ENCODE measurements at places on chromosomes 1 and 21. TPM values are rescaled to one million over a fixed set of nuclear protein-coding genes. Genes with fewer than 3 reads are reported as not detected.

GRCh38 chr1:209086486-209087192, 496.9 kb upstream of the CAMK1G start:
- H3K4me1 ChIP-seq: peaks cover under 1% of the 10 kb centered on the region
- H3K36me3 ChIP-seq: peaks cover 3% of the 10 kb centered on the region
- no peak overlapping the region for H3K4me3 ChIP-seq
- no peaks in the 10 kb centered on the region for H3K27me3 ChIP-seq
- no peak overlapping the region for H3K27ac ChIP-seq

DNA sequence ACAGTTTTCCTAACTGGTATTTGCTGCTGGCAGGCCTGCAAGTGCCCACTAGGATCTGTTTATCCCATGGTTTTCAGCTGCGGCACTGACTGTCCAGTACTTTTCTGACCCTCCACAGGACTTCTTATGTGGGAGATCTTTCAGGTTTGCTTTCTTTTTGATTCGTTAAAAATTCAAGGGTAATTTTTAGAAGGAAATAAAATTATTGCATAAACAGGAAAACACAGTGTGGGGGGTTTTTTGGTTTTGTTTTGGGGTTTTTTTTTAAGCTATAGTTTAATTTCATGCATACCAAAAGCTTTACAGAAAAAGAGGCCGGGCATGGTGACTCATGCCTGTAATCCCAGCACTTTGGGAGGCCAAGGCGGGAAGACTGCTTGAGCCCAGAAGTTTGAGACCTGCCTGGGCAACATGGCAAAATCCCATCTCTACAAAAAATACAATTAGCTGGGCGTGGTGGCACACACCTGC, 3.6 kb downstream of the NIBAN1 start:
- peaks cover 14% of the 10 kb centered on the region for H3K4me1 ChIP-seq
- DNase-seq: no peak
- peaks cover 36% of the 10 kb centered on the region for H3K27me3 ChIP-seq
- no peaks in the 10 kb centered on the region for H3K36me3 ChIP-seq
- no peak overlapping the region for H3K27ac ChIP-seq

- no peaks in the 10 kb centered on the region for H3K4me1 ChIP-seq
- H3K27ac ChIP-seq: no peak overlapping the region
- no peaks in the 10 kb centered on the region for H3K27me3 ChIP-seq
- H3K4me3 ChIP-seq: no peak overlapping the region
- peaks cover 36% of the 10 kb centered on the region for H3K36me3 ChIP-seq
Observed at GRCh38 chr1:183520379-183520778, 48.1 kb downstream of the SMG7 start.

The AGMAT gene
- 0.25 TPM for total RNA-seq

DNA sequence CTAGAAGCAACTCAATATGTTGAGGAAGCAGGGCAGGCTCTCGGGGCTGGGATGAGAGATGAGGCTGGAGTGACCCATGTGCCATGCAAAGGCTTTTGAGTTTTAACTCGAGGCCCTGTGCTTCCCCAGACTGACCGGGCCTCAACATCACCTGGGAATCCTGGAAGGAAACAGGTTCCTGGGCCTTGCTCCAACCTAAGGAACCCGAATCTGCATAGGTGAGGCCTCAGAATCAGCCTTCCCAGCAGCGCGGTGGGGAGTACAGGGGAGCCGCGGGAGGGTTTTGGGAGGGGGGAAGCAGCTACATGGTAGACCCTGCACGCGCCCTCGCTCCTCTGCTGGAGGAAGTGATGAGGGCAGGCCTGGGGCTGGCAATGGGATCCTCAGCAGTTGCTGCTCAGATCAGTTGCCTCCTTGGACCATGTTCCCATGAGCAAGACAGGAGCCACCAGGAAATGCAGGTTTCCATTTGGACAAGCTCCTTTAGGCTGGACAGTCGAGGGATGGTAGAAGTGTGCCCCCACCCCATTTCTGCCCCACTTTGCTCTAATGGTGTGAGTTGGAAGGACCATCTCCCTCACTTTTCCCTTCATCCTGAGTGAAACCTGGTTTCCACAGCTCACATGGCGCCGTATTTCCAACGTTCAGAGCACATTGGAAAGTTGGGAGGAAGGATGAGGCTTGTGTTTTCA, 4.5 kb upstream of the KIAA1614 start:
- peaks cover 10% of the 10 kb centered on the region for H3K4me1 ChIP-seq
- H3K36me3 ChIP-seq: no peaks in the 10 kb centered on the region
- H3K27me3 ChIP-seq: no peaks in the 10 kb centered on the region
- no peak overlapping the region for H3K4me3 ChIP-seq
- H3K27ac ChIP-seq: no peak overlapping the region

The HMCN1 gene
- total RNA-seq: 46.4 TPM

DNA sequence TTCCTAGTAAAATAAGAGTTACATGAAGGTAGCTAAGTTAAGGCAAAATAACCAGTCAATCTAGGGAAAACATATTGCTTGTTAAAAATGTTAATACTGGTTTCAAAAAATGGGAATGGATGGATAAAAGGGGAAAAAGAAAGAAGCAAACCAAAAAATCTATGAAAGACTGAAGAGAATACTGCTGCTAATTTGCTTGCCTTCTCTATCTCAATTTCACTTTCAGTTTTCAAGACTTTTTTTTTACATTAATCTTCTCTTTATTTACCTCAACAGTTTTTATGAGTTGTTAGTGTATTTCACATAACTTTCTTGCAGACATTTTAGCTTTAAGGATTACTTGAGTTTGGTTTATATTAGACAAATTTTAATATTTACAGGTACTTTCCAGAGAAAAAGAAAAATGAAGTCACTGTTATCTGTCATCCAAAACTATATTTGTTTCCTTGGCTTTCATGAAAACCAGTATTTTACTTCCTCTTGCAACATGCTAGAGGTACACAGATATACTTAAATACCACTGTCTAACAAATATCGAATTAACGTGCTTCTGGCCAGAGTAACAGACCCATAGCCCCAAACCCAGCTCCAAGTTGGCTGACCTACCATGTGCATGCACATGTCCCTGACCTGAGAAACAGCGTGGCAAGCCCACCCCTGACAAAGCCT, 70.7 kb downstream of the COL24A1 start:
- no peak overlapping the region for H3K4me3 ChIP-seq
- DNase-seq: no peak
- H3K36me3 ChIP-seq: no peaks in the 10 kb centered on the region

The L1TD1 gene
- total RNA-seq: 5.3 TPM

GRCh38 chr1:185874246-185874645, 140.1 kb downstream of the HMCN1 start:
- peaks cover 9% of the 10 kb centered on the region for H3K4me1 ChIP-seq
- no peak overlapping the region for H3K27ac ChIP-seq
- H3K27me3 ChIP-seq: no peaks in the 10 kb centered on the region
- H3K4me3 ChIP-seq: no peak overlapping the region

The RBM11 gene
- total RNA-seq: 8.1 TPM

The MYOG gene
- total RNA-seq: not detected

DNA sequence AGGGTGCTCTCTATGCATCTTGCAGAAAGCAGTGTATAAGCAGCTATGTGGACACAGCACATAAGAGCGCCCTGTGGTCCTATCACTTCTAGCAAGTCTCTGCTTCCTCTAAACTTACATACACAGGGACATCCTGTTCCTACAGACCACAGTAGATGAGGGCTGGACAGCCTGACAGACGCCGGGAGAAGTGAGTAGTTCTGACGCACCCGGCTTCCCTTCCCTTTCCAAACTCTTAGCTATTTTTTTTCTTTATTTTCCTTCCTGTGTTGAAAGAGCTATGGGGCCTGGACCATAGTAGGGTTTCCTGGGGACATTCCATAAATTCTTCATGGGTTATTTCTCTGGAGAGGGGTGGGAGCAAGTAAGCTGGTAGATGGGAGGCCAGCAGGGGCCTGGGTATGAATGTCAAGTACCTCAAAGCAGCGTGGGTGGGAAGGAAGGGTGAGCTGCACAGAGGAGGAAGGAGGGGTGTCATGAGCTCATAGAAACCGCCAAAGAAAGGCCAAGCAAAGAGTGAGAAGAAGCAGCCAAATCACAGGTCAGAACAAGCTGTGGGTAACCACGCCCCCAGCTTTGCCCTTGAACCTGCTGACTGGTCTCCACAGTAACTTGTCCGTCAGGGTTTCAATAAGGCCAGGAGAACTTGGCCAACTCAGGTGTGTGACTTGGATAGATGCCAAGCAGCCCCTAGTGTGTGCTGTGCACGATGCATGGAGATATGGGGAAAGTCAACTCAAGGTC, 36.6 kb downstream of the PLXNA2 start:
- H3K4me1 ChIP-seq: peaks cover 20% of the 10 kb centered on the region
- H3K27ac ChIP-seq: peak overlapping the region; percentile 4
- H3K27me3 ChIP-seq: no peaks in the 10 kb centered on the region
- H3K4me3 ChIP-seq: no peak overlapping the region
- H3K36me3 ChIP-seq: peaks cover 1% of the 10 kb centered on the region

GRCh38 chr1:101185421-101185820, 51.4 kb upstream of the S1PR1 start:
- no peak for DNase-seq
- H3K27ac ChIP-seq: peak overlapping the region; percentile 45
- H3K36me3 ChIP-seq: no peaks in the 10 kb centered on the region
- no peak overlapping the region for H3K4me3 ChIP-seq
- peaks cover 19% of the 10 kb centered on the region for H3K4me1 ChIP-seq

The AUNIP gene
- total RNA-seq: 2.7 TPM

- DNase-seq: peak; percentile 34
- no peak overlapping the region for H3K27ac ChIP-seq
- peaks cover 27% of the 10 kb centered on the region for H3K4me1 ChIP-seq
Observed at GRCh38 chr1:53372501-53372951, 44.7 kb upstream of the LRP8 start.

DNA sequence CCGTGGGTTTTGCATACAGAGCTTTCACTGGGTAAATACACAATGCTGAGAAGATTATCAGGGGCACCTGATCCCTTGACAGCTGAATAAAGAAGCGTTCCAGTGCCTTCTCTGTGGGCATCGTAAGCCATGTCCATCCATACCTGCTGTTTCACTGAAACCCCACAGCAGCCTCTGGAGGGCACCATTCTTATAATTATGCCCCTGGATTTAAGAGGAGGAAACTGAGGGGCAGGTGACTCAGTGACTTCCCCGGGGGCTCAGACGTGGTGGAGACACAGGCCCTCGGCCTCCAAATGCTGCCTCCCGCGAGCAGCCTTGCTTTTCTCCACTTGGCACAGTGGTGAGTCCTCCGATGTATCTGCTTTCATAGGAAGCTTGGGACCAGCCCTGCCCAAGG, 56.7 kb downstream of the B3GALT5 start:
- H3K4me3 ChIP-seq: no peak overlapping the region
- no peak for DNase-seq
- H3K27me3 ChIP-seq: no peaks in the 10 kb centered on the region
- H3K4me1 ChIP-seq: peaks cover 34% of the 10 kb centered on the region
- no peak overlapping the region for H3K27ac ChIP-seq

DNA sequence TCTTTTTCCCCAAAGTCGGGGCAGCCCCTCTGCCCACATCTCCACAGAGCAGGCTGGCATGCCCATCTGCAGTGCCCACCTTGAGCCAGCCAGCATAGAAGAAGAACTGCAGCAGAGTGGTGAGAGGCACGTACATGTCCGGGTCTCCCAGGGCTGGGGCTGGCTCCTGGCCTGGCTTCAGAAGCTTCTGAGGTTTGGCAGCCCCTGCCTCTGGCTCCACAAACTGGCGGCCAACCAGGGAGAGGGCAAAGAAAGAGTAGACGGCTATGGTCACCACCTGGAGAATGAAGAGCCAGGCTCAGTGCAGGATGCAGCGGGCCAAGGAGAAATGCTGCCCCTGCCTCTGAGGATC, 3.0 kb downstream of the BEST4 start:
- no peak overlapping the region for H3K27ac ChIP-seq
- peaks cover 23% of the 10 kb centered on the region for H3K4me1 ChIP-seq

The FMOD gene
- 86.0 TPM for total RNA-seq

The AIDA gene
- total RNA-seq: 38.6 TPM

- H3K4me1 ChIP-seq: peaks cover 27% of the 10 kb centered on the region
- peak overlapping the region; percentile 28 for H3K27ac ChIP-seq
- no peaks in the 10 kb centered on the region for H3K36me3 ChIP-seq
Observed at GRCh38 chr1:157112186-157112867, 12.7 kb upstream of the ETV3L start.

DNA sequence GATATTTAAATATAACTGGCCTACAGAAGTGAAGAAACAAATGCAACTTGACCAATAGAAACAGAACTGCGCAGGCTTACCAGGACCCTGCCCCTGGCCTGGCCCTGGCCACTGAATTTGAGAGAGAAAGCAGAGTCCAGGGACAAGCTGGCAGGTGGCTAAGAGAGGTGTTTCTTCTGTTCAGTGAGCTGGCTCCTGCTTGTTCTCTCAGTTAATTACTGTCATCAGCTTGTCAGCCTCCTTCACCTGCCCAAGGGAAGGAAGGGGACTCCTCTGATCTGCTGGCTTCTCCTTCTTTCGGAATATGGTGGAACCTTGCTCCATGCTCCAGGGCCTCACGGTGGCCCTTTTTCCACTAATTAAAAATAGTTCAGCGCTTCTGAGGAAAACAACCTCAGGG, 388.4 kb downstream of the DISC1 start:
- H3K4me1 ChIP-seq: peaks cover 19% of the 10 kb centered on the region
- H3K36me3 ChIP-seq: no peaks in the 10 kb centered on the region
- no peak overlapping the region for H3K27ac ChIP-seq
- H3K27me3 ChIP-seq: peaks cover 3% of the 10 kb centered on the region
- H3K4me3 ChIP-seq: no peak overlapping the region
- DNase-seq: no peak

The GBP7 gene
- total RNA-seq: not detected

The ATP1A4 gene
- total RNA-seq: 0.33 TPM

The IL24 gene
- not detected for total RNA-seq

The C8B gene
- total RNA-seq: not detected

DNA sequence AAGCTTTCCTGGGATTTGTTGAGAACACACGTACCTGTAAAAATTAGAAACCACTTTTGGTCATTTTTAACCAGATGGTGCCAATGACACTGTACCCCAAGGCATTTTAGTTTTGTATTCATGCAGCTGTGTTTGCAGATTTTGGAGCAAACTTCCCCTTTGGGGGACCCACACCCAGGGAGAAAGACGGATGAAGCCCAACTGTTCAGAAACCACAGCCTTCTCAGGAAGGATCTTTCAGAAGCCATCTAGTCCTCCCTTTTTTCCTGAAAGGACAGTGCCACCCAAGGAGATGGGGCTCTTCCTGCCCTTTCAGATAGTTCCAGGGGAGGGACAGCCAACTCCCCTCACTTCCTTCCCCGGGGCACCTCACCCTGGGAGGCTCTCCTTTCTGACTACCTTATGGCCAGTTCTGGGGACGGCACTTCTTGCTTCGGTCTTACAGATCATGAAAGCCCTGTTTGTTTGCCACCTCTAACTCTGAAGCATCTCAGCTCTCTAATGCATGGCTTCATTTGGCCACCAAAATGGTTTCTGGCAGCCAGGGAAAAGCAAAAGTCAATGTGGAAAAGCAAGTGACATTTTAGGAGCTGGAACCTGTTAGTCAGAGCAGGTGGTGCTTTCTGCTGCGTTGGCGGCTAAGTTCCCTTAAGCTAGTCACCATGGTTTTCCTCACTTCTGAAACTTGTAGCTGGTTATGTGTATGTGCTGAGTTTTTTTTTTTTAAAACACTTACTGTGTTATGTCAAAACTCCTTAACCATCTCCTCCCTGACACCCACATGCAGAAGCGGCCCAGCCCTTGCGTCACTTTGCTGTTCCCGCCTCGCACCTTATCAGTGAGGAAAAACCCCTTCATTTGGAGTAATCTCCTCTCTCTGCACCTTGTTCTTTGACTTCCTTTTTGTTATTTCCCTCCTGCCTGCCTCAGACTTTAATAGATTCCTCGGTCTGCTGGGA, 10.1 kb downstream of the TMCC2 start:
- no peak overlapping the region for H3K27ac ChIP-seq
- no peaks in the 10 kb centered on the region for H3K27me3 ChIP-seq
- DNase-seq: no peak
- peaks cover 8% of the 10 kb centered on the region for H3K36me3 ChIP-seq
- no peak overlapping the region for H3K4me3 ChIP-seq
- no peaks in the 10 kb centered on the region for H3K4me1 ChIP-seq
